ENCODE measurements at places on chromosomes 12 and 14.

GRCh38 chr12:10783252-10783651, 19.2 kb downstream of the TAS2R7 start:
- no peak overlapping the region for H3K4me3 ChIP-seq
- H3K4me1 ChIP-seq, result peaks cover 9% of the 10 kb centered on the region
- no peak for DNase-seq
- no peaks in the 10 kb centered on the region for H3K36me3 ChIP-seq
- H3K27ac ChIP-seq, result no peak overlapping the region
- no peaks in the 10 kb centered on the region for H3K27me3 ChIP-seq

DNA sequence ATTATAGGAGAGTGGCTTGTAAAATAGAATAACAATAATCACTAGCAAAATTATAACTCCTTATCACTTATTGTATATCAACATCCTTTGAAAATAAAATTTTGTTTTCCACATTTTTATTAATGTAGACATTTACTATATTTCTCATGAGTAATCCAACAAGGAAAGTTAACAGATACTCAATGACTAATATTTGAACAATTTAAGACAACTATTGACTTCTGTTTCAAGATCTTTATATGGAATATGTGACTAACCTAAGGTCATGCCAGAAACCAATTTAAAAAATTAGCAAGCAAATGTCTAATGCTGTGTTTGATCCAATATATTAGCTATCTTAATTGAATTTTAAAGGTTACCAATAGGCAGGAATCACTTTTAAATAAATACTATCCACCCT, 638.5 kb upstream of the FLRT2 start:
- no peak overlapping the region for H3K4me3 ChIP-seq
- no peaks in the 10 kb centered on the region for H3K36me3 ChIP-seq
- H3K4me1 ChIP-seq, result no peaks in the 10 kb centered on the region
- H3K27me3 ChIP-seq, result no peaks in the 10 kb centered on the region
- H3K27ac ChIP-seq, result no peak overlapping the region

GRCh38 chr14:104561124-104561557, 18.4 kb upstream of the C14orf180 start:
- DNase-seq, result no peak
- no peak overlapping the region for H3K4me3 ChIP-seq
- no peaks in the 10 kb centered on the region for H3K36me3 ChIP-seq
- H3K27me3 ChIP-seq, result no peaks in the 10 kb centered on the region

DNA sequence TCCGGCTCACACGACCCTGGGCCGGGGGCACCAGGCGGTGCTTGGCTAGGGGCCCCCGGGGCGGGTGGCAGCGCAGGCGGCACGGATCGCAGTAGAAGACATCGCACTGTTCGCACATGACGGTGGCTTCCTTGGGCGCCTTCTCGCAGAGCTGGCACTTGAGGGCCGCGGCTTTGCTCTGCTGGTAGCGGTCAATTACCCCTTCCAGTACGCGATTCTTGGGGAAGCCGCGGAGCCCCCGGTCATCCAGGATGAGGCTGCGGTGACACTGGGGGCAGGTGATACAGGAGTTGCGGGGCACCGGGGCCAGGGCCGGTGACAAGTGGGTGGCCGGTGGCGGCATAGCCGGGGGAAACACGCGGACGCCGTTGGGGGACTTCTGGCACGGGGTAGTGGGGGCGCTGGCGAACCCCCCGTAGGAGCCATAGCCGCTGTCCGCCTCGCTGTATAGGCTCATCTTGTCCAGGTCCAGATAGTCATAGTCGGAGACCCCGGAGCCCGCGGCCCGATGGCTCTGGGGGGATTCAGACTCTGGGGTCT, 553 bp downstream of the TRIM9 start:
- peaks cover 70% of the 10 kb centered on the region for H3K27me3 ChIP-seq
- peaks cover 18% of the 10 kb centered on the region for H3K4me1 ChIP-seq
- H3K27ac ChIP-seq, result no peak overlapping the region
- no peaks in the 10 kb centered on the region for H3K36me3 ChIP-seq
- DNase-seq, result peak; percentile 57

DNA sequence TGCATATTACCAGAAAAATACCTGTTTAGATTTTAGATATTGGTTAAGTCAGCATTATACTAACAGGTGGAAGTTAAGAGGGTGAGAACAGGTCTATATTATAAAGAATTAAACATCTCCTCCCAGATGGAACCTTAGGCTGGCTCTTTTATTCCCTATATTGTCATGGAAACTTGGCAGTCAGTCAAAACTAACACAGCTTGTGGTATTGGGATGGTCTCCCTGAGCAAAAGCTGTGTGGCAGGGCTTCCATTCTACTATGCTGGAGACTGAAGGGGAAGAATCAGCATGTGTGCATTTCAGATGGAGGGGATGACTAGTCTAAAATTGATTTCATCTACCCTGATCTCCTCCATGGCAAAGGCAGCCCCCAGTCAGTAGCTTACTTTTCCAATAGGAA, 66.7 kb downstream of the SMOC1 start:
- no peak for DNase-seq
- H3K4me3 ChIP-seq, result no peak overlapping the region
- H3K36me3 ChIP-seq, result peaks cover 24% of the 10 kb centered on the region
- H3K27ac ChIP-seq, result no peak overlapping the region

DNA sequence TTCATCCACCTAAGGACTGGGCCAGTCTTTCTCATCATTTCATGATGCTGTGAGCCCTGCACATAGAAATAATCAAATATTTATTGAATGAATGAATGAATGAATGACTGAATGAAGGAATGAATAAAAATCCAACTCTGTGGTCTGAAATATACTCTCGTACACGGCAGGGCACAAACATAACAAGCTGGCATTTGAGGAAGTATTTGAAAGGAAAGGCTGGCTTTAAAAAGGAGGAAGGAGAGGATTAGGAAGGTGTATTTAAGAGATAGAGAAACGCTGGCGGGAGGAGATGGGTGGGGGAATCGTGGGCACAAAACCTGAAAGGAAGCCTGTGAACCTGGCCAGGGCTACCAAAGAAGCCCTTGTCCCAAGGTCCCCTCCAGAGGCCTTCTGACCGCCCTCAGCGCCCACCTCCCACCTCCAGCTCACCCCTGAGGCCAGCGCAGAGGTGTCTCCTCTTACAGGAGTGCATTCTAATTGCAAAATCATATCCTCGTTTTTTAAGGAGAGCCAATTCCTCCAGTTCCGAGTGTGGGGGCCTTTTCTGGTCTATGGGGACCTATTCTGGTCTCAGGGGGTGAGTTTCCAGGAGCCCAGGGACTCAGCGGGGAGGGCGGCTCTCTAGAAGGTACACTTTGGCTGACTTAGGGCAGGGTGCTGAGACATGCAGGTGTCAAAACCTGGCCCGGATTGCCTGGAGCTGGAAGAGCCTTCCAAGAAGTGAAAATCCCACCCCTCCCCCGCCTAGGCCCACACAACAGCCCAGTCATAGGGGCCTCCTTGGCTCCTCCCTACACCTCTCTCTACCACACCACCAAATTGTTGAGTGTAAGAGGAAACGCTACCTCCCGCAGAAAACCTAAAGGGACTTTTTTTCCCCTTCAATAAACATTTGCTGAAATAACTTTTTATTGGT, 8.7 kb upstream of the JDP2 start:
- H3K27ac ChIP-seq, result no peak overlapping the region
- peak overlapping the region; percentile 36 for H3K4me3 ChIP-seq
- H3K36me3 ChIP-seq, result no peaks in the 10 kb centered on the region
- H3K4me1 ChIP-seq, result peaks cover 23% of the 10 kb centered on the region
- DNase-seq, result peak; percentile 78
- H3K27me3 ChIP-seq, result no peaks in the 10 kb centered on the region

All from neural progenitor cell (in vitro differentiated cells).